HTR-8/SVneo (cell line): ENCODE measurements at places on chromosomes 5 and 9.

- DNase-seq = no peak
These were observed 4.5 kb downstream of the NFX1 start for GRCh38 chr9:33294670-33295432.

DNA sequence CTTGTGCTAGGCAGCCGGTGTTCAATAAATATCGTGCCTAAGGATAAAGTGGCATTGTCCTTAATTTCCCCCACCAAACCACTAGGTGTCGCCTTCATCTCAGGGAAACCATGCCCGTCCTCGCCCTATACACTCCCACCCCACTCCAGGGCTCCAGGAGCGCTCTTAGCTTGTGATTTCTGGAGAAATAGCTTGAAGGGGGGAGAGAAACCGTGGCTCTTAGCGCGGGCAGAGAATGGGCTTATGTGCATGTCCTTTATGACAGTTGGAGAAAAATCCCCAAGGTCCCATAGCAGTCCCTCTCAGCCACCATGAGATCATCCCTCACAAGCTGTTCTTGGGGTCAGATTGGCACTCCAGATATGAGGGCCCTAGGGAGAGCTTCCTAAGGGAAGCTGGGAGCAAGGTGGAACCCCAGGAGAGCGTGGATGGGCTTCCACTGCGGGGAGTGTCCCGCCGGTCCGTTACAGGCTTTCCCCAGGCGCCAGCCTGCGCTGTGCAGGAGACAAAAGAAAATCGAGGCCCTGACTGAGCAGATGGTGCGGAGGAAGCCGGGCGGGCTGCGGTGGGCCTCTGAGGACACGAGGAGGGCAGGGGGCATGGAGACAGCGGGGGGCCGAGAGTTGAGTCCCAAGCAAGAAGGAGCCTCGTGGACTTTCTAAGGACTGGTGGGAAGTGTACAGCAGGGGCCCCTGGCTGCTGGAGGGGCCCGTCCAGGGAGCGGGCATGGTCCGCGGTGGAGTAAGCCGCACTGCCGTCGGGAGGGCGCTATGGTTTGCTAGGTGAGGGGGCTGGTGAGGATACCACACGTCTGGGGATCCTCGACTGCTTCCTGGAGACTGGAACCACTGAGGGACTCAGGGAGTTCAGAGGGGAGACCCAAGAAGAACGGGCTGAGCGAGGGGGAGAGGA, 750 bp upstream of the NPR2 start:
- DNase-seq = peak; percentile 80

DNA sequence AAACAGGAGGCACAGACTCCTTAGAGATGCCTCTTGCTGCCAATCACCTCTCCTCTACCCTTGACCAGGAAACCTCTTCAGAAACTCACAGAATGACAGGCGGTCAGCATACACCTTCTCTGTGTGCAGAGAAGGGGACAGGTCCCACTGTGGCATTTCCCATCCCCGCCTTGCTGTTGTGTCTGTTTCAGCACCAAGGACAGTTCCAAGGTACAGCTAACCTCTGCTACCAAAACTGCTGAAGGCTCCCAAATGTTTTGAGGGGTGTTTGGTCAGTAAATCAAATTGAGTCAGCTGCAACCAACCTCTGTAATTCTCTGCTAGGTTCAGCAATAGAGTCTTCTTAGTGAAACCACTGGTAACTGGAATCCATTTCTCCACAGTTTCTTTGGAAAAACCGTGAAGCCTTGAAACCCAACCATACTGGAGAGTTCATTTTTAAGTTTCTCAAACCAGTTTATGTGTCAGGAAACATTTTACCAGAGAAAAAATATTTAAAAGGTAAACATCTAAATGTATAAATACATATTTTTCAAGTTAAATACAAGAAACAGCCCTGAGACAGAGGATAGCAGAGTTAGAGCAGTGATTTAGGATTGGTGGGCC, 122.0 kb downstream of the DRD1 start:
- DNase-seq = no peak

DNA sequence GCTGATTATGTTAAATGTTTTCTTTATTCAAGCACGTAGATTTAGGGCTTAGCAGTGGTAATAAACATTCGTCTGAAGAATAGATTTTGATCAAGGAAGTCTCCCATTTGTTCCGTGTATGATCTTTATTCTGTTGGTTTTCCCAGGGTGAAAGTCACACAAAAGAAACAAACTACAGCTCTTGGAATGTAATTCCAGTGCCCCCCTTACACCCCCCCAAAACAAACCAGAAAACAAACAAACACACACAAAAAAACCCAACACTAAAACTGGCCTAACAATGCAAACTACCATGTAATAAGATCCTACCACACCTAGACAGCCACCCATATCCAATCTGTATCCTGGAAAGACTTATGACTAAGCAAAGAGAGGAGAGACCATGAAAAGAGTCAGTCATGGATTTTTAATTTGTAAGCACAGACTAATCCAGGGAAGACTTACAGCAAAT, 196.2 kb upstream of the ELL2 start:
- no peak for DNase-seq

GRCh38 chr5:113162770-113163169, 186.2 kb downstream of the DCP2 start:
- no peak for DNase-seq

DNA sequence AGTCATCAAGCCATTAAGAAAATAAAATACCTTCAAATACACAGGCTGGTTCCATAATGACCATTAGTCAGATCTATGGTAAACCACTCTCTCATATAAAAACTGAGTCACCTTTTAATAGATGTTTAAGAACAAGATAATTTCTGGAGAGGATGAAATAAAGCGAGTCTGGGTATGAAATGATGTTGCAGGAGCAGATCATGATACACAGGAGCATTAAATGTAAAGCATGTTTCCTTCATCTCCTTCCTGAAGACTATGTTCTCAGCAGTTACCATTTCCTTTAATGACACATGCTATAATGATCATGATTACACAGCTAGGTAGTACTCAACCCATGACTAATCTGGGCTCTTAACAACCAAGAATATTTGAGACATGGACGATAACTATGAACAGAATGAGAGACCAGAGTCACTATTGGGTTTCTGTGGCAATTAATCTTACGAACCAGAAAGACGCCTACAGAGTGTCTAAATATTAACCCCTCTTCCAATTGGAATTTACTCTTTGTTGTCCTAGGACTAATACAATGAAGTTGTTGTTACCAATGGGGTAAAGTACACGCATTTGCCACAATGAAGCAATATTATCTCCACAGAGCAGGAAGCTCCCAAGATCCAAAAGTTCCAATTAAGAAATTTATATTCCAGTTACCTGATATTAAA, 105.6 kb downstream of the NR6A1 start:
- DNase-seq = no peak

- peak; percentile 97 for DNase-seq
These were observed 8.6 kb upstream of the ANKRD33B start for GRCh38 chr5:10555277-10555684.

- no peak for DNase-seq
These were observed 17.5 kb upstream of the GPX3 start for GRCh38 chr5:151002681-151003502.

DNA sequence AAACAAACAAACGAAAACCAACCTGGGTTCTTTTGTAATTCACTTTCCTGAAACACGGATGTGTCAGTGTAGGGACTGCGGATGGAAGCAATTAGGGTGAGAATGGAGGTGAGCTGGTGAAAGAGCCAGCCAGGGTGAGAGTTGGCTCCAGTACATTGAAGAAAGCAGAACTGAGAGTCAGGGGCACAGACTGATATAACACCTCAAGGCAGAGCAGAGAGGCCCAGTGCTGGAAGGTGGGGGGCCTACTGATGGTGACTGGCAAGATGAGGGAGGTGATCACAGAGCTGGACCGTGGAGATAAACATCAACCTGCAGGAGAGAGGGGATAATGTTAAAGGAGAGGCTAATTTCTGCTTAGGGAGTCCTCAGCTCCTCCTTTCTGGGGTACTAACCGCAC, 221.1 kb downstream of the MAN2A1 start:
- no peak for DNase-seq

DNA sequence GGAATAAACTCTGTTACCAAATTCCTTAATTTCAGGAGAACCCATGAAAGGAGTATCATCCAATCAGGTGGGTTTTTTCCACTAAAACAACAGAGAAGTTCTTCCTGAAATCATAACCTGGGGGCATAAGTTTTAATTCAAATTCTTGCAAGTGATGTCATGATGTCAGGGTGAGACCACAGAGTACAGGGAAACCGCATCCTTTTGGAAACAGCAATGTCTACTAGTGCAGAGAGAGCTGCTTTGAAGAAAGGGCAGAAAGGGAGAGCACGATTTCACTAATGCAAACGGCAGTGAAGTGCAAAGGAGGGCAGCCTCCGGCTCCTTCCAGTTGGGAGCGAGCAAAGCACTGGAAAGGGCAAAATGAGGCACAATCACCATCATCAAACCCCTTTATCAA, 20.6 kb upstream of the CMBL start:
- no peak for DNase-seq

DNA sequence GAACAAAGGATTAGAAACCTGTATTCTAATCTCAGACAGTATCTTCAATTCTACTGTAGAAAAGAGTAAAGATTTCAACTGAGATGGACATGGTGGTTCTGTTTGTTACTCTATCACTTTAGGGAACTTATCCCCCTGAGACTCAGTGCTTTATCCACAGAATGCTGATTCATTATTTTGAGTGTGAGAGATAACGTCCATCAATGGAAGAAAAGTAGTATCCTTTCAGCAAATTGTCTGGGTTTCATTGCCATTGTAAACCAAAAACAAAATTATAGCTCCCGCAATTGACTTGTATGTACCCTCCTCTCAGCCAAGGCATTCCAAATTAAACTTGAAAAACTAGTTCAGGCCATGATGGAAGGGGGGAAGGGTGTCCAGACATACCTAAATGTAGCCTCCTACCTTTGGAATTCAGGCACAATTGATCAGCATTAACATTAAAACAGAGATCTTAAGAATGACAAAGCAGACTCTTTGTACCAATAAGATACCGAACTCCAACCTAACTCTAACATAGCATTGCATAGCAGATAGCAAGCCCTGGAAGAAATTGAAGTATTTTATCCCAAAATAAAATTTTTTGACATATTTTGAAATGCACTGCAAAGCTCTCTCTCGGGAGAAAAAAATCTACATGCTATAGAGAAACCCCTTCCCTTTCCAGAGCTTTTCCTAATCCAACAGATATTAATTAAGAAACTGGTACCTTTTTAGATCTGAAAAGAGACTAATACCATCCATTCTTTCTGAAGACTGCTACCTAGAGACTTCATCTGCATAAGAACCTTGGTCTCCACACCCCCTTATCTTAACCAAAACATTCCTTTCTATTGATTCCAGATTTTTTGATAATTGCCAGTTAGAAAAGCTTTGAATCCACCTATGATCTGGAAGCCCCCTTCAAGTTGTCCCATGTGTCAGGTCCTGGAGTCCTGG, 1055.7 kb downstream of the PTPRD start:
- DNase-seq = no peak

DNA sequence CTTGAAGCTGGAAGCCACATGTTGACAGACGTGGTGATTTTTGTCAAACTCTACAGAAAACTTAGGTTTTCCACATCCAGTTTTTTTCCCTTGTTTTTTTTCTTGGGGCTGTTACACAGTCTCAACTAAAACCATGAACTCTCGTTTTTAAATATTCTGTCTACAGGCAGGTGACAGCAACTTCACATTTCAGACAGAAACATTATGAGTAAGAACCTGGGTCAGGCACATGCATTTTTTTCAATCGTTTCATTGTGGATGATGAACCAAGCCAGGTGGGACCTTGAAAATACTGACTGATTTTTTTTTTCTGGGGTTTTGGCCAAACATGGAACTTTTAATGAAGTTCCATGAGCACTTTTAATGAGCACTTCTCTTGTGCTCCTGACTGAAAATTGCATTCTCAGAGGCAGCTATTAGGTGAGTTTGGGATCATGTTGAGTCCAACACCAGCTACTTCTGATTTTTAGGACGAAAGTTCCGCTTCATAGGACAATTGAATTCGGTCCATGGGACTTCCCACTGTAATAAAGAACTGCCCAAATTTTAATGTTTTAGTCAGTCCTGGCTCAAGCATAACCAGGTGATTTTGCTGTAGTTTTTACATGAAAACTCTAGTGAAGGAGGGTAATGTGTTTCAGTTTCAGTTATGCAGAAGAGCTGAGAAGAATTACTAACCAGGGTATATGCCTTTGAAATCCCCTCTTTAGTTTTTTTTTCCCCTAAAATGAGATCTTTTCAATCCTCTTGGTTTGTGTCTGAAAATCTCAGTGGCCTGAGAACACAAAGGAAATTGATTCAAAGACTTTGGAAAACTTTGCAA, 93.2 kb upstream of the ADAMTS16 start:
- no peak for DNase-seq

DNA sequence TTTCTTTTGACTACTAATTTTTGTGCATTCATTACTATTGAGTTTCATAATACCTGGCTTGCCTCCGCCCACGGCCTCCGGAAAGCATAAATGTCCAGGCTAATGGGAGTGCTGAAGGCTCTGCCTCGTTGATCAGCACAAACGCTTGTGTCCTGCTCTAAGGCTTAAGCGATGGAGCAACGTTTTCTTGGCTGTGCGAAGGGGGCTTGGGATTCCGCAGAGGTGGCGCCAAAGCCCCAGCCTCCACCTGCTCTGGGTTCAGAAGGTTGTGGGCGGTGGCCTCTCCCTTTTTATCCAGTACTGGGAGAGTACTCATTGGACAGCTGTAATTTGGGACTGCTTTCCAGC, 19.7 kb downstream of the ANXA2R start:
- no peak for DNase-seq

- no peak for DNase-seq
These were observed 72.5 kb downstream of the RXRA start for GRCh38 chr9:134398756-134399155.

DNA sequence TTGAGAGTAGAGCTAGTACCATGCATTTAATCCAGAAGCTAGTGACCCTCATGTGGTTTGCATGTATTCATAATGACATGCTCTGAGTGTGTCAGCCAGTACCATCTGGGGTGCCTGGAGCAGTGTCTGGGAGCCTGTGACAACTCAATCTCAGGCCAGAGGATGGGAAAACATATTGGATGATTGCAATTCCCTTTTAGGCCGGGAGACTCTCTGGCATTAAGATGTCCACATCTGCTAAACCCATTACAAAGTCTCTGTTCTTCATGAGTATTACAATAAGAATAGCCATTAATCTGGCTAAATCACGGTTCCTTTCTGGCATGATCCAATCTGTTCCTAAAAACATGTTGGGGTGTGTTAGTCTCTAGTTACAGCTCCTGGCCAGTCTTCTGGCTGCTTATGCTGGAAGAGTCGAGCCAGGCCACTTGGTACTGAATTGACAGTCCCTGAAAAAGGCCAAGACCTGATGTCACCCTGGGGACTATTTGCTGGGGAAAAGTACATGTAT, 475.7 kb downstream of the ENC1 start:
- no peak for DNase-seq

DNA sequence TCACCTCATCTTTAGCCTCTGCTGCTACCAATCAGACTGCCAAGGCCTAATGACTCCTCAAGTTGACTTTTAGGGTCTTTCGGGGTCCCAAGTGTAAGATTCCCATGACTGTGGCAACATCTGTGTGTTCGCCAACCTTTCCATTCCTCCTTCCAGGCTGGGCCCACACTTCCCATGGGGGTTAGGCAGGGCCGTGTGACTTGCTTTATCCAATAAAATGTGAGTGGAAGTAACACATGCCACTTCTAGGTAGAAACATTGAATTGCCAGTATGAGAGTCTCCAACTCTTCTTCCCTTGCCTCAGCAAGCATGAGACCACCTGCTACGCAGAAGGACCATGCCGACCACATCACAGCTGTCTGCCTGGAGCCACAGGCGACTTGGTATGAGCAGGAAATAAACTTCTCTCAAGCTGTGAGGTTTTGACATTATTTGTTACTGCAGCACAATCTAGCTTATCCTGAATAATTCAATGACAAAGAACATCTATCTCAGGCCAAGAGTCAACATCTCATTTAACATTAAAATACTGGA, 190.4 kb upstream of the IER5L start:
- no peak for DNase-seq
